Lung microvascular endothelial cell (primary cell): ENCODE measurements at places on chromosomes 6 and 20.
A peak's percentile ranks its signal among the peaks of the same experiment; 100 is the strongest.

- peak; percentile 45 for DNase-seq
These were observed 146.6 kb downstream of the DHX35 start for GRCh38 chr20:39108746-39109145.

DNA sequence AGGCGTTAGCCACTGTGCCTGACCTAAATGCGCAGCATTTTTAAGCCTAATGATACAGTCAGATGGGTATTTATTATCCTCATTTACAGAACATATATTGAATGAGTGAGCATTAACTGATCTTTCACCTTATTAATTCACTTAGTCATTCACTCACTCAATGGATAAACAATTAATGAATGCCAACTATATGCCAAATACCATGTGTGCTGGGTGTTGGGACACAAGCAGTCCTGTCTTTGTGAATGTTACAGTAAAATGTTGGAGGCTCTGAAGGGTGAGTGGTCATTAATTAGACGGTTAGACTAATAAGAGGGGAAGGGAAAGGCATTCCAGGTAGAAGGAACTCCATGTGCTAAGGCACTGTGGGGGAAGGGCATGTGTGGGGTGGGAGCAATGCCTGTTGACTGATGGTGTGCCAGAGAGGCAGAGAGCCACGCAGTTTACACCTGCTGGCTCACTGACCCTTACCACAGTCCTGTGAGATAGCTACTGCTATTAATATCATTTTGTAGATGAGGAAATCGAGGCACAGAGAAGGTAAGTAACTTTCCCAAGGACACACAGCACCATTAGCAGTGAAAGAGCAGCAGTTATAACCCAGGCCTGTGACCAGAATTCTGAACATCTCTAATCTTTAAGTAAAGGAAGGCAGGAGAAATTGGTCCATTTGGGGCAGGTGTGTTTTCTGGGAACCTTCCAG, 38.7 kb upstream of the B4GALT5 start:
- DNase-seq: no peak

DNA sequence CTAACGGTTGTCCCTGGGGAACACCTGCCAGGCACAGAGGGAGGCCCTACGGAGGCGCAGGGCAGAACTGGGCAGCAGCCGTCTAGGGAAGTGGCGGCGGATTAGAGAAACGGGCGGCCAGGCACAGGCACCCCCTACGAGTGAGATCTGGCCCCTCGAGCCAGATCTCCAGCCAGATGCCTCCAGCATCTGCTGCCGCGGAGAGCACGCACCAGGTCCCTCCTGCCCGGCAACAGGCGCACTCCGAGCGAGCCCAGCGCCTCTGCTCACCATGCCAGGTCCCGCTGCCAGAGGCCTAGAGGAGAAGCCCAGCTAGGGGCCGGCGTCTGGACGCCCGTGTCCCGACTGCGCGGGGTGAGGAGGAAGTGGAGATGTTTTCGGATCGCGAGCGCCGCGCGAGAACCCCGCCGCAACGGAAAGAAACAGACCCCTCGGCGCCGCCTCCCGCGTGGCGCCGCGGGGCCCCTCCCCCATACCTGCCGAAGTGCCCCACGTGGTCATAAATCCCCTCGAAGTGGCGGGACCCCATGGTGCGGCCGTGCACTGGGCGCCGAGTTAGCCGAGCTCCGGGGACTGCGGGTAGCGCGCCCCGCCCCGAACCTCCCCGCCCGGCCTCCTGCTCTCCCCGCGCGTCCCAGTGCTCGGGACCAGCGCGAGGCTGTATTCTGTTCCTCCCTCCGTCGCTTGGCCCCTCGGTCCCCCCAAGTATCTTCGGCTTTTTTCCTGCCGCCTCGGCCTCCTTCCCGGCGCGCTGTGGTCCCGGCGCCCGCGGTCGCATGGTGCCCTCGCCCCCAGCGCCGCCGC, at the start of gene SLC22A16:
Gene SLC22A16 (minus strand): TSS at position 568 of the 804 bp plus-strand sequence. CDS start 39 bp downstream, at position 529.
- DNase-seq: peak; percentile 7

DNA sequence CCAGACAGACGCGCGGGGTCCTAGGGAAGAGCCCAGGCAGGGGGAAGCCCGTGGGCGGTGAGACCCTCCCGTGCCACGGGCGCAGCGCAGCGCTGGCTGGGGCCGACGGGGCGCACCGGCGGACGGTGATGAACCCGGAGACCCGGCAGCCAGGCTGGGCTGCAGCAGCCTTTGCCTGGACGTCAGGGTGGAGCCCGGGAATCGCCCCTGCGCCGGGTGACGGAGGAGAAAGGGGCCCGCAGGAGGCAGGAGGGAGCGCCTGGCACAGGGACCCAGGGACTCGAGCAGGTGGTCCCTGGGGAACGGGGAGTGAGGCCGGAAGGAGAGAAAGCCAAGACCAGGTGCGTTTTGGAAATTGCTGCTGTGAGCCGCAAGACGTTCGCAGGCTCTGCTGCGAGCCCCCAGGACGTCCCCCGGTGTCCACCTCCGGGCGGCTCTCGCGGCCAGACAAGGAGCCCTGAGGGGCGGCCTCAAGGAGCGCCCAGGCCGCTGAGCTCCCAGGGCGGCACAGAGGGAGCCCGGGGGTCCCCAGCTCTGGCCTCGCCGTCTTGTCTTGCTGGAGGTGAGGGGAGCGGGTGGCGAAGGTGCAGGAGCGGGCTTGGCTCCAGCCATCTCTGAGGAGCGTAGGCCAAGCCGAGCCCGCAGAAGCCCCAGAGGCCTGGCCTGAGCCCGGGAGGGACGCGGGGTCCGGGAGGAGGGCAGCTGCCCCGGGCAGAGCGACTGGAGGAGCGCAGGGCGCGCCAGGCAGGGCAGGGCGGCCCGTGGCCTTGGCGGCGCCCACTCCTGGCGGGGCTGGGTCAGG, 191.2 kb upstream of the PDE10A start:
- no peak for DNase-seq

DNA sequence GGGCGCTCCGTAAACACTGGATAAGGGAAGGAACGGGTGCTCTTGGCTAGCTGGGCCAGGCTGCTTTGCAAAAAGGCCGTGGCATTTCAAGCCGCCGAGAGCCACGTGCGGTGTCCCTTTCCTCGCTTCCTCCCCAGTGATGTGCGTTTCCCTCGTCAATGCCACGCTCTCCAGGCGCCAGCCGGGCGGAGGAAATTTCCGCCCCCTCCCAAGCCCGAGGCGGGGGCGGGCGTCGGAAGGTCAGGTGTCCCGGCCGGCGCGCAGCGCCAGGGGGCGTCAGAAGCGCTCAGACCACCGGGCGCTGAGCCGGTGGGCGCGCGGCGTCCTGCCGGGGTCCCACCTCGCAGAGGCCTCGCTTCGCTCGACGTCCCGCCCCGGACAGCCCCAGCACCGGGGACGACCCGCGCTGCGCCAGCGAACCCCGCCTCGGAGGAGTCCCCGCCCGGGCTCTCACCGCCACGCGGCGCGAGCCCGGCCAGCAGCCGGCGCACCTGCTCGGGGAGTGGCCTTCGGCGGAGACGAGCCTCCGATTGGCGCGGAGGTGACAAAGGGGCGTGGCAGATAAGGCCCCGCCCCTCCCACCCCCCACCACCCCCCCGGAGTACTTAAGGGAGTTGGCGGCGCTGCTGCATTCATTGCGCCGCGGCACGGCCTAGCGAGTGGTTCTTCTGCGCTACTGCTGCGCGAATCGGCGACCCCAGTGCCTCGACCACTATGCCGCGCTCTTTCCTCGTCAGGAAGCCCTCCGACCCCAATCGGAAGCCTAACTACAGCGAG, at the start of gene SNAI1:
Gene SNAI1 (plus strand): TSS at position 635 of the 777 bp plus-strand sequence. CDS start 80 bp downstream, at position 715.
- DNase-seq: peak; percentile 91

DNA sequence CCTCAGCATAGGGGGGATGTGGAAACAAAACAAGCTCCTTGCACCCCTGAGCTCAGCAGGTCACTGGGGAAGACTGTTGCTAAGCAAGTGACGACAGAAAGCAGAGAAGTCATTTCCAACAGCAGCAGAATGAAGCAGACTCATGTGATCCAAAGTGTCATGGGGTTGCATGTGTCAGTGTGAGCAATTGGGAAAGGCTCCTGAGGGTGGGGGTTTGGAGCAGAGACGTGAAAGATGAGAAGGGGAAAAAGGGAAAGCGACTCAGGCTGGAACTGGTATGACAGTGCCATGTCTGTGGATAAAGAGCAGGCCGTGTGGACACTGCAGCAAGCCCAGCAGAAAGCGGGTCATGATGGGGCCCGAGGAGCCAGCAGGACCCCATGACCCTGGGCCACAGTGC, 363.9 kb downstream of the PREX1 start:
- no peak for DNase-seq

DNA sequence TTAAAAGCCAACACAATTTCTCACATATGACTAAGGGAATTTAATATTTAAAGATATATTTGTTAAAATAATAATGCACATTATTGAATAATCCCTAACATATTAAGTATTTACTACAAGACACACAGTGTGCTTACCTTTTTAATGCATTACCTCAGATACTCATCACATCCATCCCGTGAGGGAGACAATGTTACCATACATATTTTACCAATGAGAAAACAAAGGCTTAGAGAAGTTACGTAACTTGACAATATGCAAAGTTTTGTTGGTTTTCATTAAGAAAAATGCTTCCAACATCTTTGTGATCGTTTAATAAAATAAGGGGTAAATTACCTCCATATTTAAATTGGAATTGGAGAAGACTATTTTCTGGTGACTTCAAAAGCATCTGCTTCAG, 4.3 kb downstream of the IFNGR1 start:
- no peak for DNase-seq

DNA sequence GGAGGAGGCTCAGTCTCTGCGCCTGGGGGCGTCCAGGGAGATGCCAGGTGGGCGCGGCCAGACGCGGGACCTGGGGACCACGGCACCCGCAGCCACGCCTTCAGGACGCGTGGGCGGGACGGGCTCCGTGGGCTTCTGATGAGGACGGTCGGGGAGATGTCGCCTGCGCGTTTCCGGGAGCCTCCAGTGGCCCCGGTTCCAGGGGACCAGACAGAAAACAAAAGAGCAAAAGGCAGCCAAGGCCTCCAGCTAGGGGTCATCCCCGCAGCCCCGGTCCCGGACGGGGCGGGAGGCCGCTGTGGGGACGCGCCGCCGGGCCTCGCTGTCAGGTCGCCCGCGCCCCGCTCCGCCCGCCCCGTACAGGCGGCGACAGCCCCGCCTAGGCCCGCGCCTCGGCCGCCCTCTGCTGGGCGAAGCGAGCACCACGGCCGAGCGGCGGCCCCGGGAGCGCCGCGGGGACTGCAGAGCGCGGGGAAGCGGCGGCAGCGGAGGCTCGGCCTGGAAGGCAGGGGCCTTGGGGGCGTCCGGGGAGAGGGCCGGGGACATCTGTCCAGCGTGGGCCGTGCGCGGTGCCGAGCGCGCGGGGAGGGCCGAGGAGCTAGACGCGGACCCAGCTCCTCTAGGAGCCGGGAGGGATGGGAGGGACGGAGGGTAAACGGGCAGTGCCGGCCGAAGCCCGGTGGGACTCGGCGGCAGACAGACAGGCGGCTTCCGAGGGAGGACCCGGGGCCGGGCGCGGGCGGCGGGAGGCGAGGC, 48.7 kb downstream of the TMEM242 start:
- DNase-seq: peak; percentile 73

GRCh38 chr6:30928677-30929076, 3.3 kb downstream of the SFTA2 start:
- DNase-seq: no peak

DNA sequence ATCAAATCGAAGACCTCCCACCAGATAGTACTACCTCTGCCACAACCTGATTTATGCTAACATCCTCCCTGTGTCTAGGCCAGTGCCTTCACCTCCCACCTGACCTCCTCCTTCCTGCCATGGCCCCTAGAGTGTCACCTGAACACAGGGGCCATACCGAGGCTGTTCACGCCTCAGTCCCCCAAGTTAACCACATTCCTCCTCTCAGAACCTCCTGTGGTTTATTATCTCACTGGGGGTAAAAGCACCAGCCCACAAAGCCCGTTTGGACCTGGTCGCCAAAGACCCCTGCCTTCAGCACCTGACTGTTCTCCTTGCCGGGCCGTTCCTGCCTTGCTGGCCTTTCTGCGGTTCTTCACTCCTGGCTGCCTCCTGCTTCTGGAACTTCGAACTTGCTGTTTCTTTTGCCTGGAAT, 13.7 kb downstream of the MAS1 start:
- DNase-seq: no peak

DNA sequence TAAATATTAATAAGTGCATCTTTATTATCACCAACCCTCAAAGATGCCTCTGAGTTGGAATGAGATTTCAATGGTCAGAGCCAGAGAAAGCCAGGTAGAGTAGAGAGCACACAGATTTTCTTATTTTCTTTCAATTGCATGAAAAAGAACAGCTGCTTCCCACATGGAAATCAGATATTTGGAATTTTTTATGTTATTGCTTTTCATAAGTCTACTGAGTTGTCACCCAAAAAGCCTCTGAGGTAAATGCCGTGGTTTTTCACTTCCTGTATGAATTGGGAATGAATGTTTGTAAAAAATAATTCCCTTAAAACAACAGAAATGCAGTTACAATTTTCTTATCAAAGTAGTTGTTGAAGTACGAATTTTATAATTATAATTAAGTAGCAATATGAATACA, 563.1 kb downstream of the RFPL4B start:
- DNase-seq: no peak

DNA sequence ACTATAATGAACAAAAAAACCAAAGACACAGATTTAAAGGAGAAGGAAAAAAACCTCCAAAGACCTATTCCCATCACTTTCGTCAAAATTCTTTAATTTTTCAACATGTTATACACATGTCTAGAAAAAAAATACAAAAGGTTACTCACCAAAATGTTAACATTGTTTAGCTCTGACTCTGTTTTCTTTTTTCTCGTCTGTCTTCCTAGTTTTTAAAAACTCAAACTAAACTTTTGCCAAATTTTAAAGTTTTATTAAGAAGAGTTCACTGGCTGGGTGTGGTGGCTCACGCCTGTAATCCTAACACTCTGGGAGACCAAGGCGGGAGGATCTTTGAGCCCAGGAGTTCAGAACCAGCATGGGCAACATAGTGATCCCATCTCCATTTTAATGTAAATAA, 10.8 kb downstream of the MCUR1 start:
- DNase-seq: no peak

DNA sequence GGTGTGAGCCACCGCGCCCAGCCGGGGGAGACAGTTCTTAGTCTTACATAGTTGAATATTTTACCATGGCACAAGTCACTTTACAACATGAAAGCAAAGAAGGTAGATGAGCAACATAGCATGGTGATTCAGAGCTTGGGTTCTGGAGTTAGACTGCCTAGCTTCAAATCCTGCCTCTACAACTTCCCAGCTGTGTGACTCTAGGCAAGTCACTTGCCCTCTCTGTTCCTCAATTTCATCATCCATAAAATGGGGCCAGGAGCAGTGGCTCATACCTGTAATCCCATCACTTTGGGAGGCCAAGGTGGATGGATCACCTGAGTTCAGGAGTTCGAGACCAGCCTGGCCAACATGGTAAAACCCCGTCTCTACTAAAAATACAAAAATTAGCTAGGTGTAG, 26.3 kb downstream of the HCK start:
- no peak for DNase-seq

GRCh38 chr6:20188630-20189075, 23.6 kb downstream of the MBOAT1 start:
- no peak for DNase-seq
